ENCODE measurements at places on chromosomes 4 and X. TPM values are rescaled to one million over a fixed set of nuclear protein-coding genes. Genes with fewer than 3 reads are reported as not detected.

Gene SOD3
- 120 TPM for total RNA-seq

Gene FRMPD4
- 0.52 TPM for total RNA-seq

Gene HTN1
- total RNA-seq: not detected

GRCh38 chr4:6362896-6363295 lies 93.2 kb downstream of the WFS1 start:
- peak; percentile 37 for DNase-seq

DNA sequence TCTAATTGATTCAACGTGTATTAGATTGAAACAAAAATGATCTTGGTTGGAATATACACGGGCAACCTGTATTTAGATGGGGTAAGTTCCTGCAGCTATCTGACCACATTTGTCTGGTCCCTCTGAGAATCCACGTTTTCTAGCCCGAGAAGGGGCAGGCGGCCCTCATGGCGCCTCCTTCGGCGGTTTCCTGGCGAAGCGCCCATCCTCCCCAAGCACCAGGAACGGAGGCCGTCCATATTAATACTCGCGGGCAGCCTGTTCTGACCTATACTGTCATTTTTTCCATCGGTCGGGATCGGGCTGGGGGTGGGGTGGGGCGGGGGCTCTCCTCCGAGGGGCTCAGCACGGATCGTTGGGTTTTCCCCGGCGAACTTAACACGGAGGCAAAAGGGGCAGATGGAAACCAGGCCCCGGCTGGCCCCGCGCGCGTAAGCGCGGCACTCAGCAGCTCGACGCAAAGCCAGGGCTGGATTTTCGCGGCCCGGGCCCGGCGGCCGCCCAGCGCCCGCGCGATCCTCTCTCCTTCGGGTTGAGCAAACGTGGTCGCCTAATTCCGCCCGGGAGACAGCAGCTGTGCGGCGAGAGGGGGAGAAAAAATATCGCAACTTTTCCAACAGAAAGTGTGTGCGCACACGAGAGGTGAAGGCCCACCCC lies 77.2 kb upstream of the BCOR start:
- DNase-seq: peak; percentile 70

Gene LDB2
- total RNA-seq: 30.3 TPM

Gene GPR34
- total RNA-seq: 22.0 TPM

Gene GPR50
- not detected for total RNA-seq

DNA sequence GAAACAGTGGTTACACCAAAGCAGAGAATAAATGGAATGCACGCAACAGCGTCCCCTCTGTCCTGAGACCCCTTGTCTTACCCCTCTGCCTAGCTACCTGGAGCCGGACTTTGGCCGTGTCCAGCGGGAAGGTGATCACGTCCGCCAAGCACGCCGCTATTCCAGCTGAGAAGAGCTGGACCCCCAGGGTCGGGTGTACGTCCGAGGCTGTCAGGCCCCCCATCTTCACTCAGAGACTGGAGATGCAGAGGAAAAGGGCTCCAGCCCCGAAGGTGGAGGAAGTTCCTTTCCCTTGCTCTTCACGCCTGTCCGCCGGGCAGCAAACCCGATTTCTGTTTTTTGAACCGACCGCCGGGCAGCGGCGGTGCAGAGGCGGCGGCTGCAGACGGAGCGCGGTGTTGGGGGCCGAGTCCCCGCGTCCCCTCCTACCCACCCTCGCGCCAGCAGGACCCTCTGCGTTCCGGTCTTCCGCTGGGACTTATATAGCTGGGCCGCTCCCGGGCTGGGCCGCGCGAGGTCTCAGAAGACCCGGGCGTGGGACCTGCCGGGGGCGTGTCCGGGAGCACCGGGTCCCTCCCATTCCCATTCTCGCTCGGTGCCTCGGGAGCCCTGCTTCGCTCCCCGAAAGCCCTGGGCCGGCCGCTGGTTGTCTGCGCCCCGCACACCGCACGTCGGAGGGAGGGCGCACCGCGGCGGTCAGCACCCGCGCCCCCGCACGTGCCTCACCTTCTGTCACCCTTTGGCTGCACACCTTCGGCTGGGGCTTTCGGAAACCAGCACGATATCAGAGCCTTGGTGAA lies at the start of gene UCP1:
Gene UCP1 (minus strand): TSS at position 455 of the 800 bp plus-strand sequence. CDS start 232 bp downstream, at position 223.
- DNase-seq: peak; percentile 26

DNA sequence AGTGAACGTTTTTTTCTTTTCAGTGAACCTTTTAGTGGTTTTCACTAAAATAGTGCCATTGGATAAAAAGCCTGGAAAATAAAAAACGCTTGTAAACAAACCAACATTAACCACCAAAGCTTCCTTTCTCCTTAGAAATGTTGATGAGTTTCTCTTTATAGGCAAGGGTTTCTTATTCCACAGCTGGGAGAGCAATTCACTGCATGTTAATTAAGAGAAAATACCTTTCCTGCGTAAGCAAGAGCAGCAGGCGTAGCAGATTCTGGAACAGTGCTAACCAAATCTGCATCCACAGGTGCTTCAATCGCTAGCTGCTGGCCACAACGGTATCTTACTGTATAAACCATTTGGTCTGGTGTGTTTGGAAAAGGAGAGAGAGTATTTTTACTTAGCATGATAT lies 13.3 kb upstream of the AASDH start:
- DNase-seq: no peak

Gene PCDH7
- 10.6 TPM for total RNA-seq

Data from left cardiac atrium (tissue), 4 donors.